Stimulated activated CD4-positive, alpha-beta T cell treated with anti-CD3 and anti-CD28 coated beads, Interleukin-1b, Interleukin-23, amount 100 ng/mL, for 4 hours (primary cell): ENCODE measurements at places on chromosomes 3 and 15.

DNA sequence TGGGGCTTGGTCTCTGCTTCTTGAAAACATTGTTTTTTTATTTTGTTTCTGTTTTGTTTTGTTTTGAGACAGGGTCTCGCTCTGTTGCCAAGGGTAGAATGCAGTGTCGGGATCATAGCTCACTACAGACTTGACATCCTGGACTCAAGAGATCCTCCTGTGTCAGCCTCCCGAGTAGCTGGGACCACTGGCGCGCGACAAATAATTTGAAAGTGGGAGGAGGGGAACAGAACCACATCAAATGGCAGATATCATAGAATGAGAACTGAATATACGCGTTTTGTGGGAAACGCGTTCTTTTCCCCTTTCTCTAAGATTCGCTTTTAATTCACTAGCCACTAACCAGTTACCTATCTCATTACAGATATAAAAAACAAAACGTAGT lies 641 bp upstream of the VPS13C start:
- no peak for DNase-seq

GRCh38 chr3:101117465-101117864 lies 124.2 kb upstream of the ABI3BP start:
- DNase-seq, result no peak

DNA sequence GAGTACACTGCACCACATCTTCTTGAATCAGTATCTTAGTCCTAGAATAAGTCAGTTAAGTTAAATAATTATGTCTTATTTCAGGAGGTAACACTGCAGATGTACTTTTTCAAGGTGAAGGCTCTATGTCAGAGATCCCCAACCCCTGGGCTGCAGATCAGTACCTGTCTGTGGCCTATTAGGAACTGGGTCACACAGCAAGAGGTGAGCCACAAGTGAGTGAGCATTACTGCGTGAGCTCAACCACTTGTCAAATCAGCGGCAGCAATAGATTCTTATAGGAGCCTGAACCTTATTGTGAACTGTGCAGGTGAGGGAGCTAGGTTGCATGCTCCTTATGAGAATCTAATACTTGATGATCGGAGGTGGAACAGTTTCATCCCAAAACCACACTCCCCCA lies 851.9 kb upstream of the ALCAM start:
- no peak for DNase-seq

GRCh38 chr15:41773332-41773728 lies 954 bp upstream of the MAPKBP1 start:
- no peak for DNase-seq

DNA sequence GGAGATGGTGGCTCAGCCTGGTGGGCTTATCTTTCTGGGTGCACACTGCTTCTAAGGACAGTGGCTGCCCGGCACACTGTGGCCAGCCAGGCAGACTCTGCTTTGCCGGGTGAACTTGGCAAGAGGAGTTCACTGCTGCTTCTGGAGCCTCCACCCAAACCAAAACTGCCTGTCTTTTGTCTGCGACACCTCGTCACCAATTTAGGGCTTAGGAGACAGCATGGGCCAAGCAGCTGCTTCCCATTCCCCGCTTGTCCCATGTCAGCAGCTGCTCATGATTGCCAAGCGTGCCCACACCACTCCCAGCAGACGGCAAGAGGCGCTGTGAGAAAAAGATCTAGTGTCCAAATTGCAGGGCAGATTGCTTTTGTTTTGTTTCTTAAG lies 57.3 kb downstream of the LSM3 start:
- DNase-seq, result no peak

- no peak for DNase-seq
Measured at GRCh38 chr3:113211330-113212149, at the start of gene BOC. Gene BOC (plus strand): TSS chr3:113211557. CDS start chr3:113249803, 38,246 bp downstream.

GRCh38 chr15:39317225-39317624 lies 263.7 kb upstream of the THBS1 start:
- no peak for DNase-seq

DNA sequence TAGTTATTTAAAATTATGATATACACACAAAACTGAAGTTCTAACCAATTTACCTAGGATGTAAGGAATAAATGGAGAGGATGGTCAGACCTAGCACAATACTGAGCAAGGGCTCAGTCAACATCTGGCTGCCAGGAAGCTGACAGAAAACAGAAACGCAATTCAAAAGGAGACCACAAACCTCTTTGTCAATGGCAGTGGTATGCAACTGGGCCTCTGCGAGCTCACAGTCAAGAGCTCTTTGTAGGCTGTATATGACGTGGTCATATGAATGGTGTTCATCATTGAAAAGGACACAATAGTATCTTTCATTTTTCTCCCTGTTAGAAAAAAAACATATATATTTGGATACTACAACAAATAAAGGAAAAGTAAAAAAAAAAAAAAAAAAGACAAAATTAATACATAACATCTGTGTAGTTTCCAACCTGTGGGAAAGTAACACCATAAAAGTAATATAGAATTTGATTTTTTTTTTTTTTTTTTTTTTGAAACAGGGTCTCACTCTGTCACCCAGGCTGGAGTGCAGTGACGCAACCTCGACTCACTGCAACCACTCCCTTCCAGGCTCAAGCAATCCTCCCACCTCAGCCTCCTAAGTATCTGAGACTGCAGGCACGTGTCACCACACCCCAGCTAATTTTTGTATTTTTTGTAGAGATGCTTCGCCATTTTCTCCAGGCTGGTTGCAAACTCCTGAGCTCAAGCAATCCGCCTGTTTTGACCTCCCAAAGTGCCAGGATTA lies 37.9 kb downstream of the UBR1 start:
- no peak for DNase-seq

DNA sequence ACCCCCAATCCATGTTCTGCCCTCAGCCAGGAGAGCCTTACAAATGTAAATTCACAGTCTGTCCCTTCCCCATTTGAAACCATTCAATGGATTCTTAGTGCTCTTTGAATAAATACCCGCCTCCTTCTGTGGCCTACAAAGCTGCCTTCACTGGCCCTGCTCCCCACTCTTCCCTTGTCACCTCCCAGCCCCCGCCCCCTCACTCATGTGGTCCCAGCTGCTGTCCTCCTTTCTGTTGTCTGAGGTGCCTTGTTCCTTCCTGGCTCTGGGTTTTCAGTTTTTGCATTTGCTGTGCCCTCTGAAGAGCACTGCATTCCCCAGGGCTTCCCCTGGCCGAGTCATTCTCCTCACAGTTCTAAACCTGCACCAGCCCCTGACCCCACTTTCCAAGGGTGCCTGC lies 3.2 kb downstream of the EFCAB12 start:
- DNase-seq, result no peak

DNA sequence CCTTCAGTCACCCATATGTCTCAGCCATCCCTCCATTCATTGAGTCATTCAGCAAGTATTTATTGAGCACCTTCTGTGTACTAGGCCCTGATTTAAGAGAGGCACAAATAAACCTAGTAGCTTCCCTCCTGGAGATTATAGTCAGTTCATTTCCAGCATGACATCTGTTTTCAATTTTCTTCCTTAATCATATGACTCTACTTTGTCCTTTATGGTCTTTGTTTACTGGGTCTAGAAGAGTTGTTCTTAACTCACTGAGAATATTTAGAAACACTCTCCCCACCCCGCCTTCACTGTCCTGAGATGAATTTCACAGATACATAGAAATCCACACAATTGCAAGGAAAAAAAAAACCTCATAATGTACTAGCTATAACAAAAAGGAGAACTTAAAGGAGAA lies 44.8 kb upstream of the ADAMTS9 start:
- no peak for DNase-seq

DNA sequence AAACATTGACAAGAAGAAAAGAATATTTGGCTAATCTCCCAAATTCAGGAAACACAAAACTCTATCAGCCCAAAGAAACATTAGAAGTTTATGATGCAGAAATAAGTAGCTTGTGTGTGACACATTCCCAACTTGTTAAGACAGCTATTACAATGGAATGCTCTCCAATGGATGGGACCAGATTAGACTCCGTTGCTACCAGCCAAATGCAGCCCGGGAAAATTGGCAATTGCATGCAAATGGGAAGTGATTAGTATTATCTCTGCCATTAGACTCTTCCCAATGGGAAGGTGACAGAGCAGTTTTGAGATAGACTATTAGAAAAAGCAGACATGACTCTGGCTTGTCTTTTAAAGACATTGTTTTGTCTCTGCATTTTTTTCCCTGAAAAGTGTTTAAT lies 37.4 kb upstream of the KCNMB2 start:
- no peak for DNase-seq

- no peak for DNase-seq
Measured at GRCh38 chr3:124881976-124882697, 5.0 kb downstream of the ITGB5 start.

- no peak for DNase-seq
Measured at GRCh38 chr3:15467227-15468181, 40.1 kb downstream of the EAF1 start.

DNA sequence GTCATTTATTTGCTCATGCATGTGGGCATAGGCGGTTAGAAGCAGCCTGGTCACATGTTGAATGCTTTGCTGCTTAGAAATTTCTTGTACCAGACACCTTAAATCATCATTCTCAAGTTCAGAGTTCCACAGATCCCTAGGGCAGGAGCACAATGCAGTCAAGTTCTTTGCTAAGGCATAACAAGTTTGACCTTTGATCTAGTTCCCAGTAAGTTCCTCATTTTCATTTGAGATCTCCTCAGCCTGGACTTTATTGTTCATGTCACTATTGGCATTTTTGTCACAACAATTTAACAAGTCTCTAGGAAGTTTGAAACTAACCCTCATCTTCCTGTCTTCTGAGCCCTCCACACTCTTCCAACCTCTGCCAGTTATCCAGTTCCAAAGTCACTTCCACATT lies 22.8 kb downstream of the HGD start:
- DNase-seq, result no peak

GRCh38 chr3:12624056-12624455 lies 39.9 kb downstream of the RAF1 start:
- DNase-seq, result no peak

DNA sequence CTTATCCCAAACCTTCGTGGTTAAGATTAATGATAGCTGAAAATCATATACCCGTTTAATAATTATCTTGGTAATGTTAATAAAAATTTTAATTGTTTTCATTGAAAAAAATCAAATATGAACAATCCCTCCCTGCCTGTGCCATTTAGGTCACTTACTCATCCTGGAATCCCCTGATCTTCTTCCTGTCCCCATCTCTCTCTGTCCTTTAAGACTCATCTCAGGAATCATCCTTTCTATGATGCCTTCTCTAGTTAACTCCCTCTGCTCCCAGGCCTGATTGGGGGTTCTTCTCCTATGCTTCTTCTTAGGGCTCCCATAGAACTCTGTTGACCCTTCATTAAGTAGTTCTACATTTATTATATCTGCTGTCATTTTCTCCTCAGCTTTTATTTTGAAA lies 91.6 kb downstream of the MBNL1 start:
- DNase-seq, result no peak

- no peak for DNase-seq
Measured at GRCh38 chr15:68508485-68509189, 70.2 kb upstream of the CORO2B start.

DNA sequence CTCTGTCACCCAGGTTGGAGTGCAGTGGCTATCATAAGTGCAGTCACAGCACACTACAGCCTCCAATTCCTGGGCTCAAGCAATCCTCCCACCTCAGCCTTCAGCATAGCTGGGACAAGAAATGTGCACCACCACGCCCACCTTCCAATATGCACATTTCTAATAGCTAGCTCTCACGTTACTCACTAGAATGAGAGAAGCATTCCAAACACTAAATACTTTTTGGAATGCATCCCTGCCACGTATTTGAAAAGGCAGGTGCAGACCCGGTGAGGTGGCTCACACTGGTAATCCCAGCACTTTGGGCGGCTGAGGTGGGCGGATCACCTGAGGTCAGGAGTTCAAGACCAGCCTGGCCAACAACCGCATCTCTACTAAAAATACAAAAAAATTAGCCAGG lies 7.6 kb upstream of the TCF12 start:
- no peak for DNase-seq

DNA sequence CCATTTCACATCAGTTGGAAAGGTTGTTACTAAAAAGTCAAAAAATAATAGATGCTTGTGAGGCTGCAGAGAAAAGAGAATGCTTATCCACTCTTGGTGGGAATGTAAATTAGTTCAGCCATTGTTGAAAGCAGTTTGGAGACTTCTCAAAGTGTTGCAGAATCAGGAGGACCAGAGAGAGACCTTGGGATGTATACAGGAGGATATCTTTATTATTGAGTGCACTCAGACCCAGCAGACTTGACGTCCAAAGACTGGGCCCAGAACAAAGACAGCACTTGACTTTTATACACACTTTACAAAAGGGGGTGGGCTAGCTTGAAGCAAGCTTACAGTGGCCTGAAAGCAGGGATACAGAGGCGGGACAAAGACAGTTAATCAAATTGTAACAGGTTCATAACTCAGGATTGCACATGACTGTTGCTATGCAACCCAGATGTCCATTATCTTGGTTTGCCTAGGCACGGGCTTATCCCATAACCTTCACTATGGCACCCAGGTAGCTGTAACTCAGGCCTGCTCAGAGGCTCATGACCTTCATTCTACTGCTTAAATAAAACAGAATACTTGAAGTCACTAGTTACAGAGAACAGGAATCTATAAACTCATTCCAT lies 127.7 kb downstream of the SPATA16 start:
- DNase-seq, result no peak

GRCh38 chr3:112463250-112463649 lies 36.0 kb downstream of the BTLA start:
- no peak for DNase-seq

DNA sequence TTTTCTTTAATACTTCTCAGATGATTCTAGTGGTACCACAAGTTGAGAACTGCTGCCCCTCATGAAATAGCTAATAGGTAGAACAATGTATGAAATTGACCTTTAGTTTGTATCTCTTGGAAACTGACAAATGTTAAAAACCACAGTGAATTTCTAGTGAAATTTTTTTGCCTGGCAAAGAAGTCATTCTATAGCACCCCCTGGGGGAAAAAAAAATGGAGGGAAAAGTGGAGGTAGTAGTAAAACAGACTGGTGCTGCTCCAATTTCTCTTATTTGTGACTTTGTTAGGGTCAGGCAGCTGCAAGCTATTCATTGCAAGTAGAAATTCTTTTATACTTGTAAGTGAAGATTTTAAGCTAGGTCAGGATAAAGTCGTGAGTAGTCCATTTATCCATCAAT lies 605.0 kb downstream of the NLGN1 start:
- no peak for DNase-seq

DNA sequence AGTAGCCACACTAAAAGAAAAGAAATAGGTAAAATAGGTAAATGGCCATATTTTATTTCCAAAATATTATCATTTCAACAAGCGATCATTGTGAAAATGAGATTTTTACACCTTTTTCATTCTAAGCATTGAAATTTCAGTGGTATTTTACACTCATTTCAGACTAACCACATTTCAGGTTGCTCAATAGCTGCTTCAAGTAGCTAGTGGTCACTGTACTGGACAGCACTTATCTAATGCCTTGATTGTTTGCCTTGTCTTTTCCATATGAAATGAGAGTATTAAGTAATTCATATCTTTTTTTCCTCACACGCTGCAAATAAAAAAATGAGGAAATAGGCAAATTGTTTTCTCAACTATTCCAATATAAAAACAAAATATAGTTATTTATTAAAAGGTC lies 332.8 kb downstream of the NLGN1 start:
- DNase-seq, result no peak

GRCh38 chr3:48241796-48242455 lies 1.0 kb downstream of the ZNF589 start:
- DNase-seq, result no peak

GRCh38 chr3:16715281-16715680 lies 110.1 kb upstream of the DAZL start:
- no peak for DNase-seq

- no peak for DNase-seq
Measured at GRCh38 chr3:126355777-126356372, 1.3 kb downstream of the KLF15 start.
